HT-29 (cell line): ENCODE measurements at places on chromosomes 2 and 18. TPM values are rescaled to one million over a fixed set of nuclear protein-coding genes. Genes with fewer than 3 reads are reported as not detected.

DNA sequence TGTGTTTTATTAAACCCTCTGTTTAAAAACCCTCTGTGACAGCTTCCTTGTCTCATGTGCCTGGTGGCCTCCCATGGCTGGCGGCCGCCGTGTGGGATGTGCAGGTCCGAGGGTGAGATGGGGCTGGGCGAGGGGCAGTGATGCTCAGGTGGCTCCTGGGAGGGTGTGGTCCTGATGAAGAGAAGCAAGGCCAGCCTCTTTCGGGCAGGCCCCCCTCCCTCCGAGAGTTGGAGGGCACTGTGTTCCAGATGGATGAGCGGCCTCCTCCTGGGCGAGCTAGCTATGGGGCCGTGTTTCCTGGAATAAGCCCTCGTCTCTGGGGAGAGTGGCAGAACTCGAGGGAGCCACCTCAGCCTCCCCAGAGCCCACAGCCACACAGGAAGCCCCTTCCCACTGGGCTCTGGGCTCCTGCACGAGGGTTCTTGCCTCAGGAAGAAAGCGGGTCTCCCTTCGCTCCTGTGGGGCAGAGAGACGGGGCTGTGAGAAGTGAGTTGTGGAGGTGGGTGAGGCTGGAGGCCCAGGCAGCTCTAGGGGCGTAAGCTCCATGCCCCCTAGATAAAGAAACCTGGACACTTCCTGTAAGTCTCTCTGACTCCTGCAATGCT, 72.1 kb downstream of the ASB1 start:
- DNase-seq, result no peak

- DNase-seq, result no peak
Observed at GRCh38 chr2:207467716-207468347, 61.9 kb upstream of the CREB1 start.

GRCh38 chr2:171553858-171554257, 31.6 kb downstream of the CYBRD1 start:
- DNase-seq, result peak; percentile 73

DNA sequence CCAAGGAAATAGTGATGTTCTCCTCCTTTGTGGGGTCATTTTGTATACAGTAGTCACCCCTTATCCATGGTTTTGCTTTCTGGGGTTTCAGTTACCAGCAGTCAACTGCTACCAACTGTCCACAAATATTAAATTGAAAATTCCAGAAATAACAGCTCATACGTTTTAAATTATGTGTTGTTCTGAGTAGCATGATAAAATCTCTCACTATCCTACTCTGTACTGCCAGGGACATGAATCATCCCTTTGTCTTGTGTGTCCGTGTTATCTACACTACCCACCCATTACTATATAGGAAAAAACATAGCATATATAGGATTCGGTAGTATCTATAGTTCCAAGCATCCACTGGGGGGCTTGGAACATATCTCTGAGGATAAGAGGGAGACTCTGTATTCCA, 120.9 kb upstream of the DCC start:
- DNase-seq, result no peak

GRCh38 chr2:53969285-53969967, 1.4 kb downstream of the PSME4 start:
- peak; percentile 69 for DNase-seq

DNA sequence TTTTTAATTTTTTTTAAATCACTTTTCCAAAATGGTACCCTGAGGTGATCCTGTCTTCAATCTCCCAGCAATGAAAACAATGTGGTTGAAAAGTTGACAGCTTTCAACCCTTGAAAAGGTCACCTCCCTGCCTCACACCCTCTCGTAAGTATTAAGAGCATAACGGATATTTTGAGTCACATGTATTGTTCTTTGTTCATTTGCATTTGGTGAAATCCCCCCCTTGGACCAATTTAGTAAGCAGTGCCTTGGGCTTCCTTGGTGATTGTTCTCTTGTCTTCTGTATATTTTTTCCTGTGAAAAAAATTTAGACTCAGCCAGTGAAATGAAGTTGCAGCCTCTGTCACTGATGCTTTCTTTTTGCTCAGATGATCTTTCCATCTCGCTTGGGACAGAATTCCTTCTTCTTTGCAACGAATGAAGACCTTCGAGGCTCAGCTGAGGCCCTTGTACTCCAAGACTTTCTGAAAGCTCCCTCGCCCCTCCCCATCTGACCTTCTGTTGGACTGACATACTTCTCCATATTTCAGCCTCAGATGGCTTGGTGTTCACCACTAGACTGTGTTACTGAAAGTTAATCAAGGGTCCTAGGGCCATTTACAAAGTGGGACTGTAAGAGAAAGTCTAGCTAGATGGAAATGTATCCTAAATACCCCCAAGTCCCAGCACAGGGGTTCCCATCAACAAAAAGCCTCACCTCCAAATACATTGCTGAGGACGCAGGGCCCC, 158.4 kb downstream of the BCL2 start:
- no peak for DNase-seq

GRCh38 chr2:163794635-163795034, 58.8 kb upstream of the FIGN start:
- no peak for DNase-seq

- no peak for DNase-seq
Observed at GRCh38 chr2:16566701-16567100, 98.9 kb downstream of the CYRIA start.

GRCh38 chr2:46167924-46168323, 129.3 kb upstream of the EPAS1 start:
- DNase-seq, result no peak

Gene CYTIP
- total RNA-seq, result 0.08 TPM in 1 of 2 replicates, not detected in the other

Gene DES
- 0.63 TPM in 1 of 2 replicates, not detected in the other for total RNA-seq

Gene DUSP19
- total RNA-seq, result 0.37 and 0.51 TPM in 2 replicates
